HepG2 (cell line): ENCODE measurements at places on chromosomes 3 and 15.

DNA sequence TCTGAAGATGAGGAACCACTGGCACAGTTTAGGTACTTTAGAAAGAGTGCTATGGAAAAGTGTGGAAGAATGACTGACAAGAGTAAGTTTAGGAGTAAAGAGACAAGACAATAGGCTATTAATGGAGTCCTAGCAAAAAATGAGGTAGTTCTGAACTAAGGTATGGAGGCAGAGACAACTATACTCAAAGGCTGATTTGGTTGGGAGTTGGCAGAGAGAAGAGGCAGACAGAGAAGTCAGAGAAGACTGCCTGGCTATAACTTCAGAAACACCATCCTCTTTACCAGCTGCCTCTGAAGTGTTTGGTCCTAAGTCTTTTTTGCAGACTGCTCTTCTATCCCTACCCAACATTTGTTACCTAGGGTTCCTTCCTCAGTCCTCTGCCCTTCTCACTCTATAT lies 19.2 kb downstream of the DYNC1LI1 start:
- DNase-seq = no peak
- H3K4me1 ChIP-seq = peaks cover 15% of the 10 kb centered on the region
- no peak overlapping the region for H3K4me3 ChIP-seq
- no peaks in the 10 kb centered on the region for H3K27me3 ChIP-seq
- no peak overlapping the region for H3K27ac ChIP-seq

- no peak for DNase-seq
- no peaks in the 10 kb centered on the region for H3K36me3 ChIP-seq
- H3K27ac ChIP-seq = no peak overlapping the region
- H3K4me1 ChIP-seq = no peaks in the 10 kb centered on the region
Observed at GRCh38 chr3:189962466-189962865, 158.2 kb downstream of the P3H2 start.

- DNase-seq = peak; percentile 64
- H3K36me3 ChIP-seq = no peaks in the 10 kb centered on the region
- peaks cover 10% of the 10 kb centered on the region for H3K4me1 ChIP-seq
- no peak overlapping the region for H3K4me3 ChIP-seq
- no peaks in the 10 kb centered on the region for H3K27me3 ChIP-seq
Observed at GRCh38 chr3:64187065-64187959, 38.0 kb downstream of the PRICKLE2 start.

DNA sequence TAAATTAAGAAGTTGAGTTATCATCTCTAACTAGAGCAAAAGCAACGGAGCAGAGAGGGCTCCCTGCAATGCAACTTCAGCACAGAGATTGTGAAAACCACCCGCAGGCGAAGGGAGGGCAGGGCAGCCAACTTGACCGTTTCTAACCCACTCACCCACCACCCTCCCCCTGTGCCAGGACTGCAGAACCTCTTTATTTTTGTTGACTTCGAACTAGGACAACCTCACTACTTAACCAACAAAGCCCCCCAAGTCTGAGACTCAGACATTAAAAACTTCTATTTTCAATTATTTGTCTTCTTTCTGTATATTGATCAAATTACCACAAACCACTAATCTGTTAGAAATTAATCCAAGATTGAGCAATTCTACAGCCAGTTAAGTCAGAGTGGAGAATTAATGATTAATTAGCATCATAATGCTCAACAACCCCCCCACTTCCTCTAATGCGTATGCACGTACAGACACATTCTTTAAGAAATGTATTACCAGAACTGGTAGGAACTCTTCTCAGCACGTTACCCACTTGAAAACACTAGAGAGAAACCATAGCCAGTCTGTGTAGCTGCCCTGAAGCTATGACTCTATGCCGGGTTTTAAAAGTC lies 2.0 kb downstream of the MGLL start:
- H3K36me3 ChIP-seq = no peaks in the 10 kb centered on the region
- no peak overlapping the region for H3K4me3 ChIP-seq
- no peaks in the 10 kb centered on the region for H3K4me1 ChIP-seq
- no peak overlapping the region for H3K27ac ChIP-seq

GRCh38 chr3:46065294-46065705 lies 38.0 kb upstream of the XCR1 start:
- H3K36me3 ChIP-seq = no peaks in the 10 kb centered on the region
- H3K4me1 ChIP-seq = no peaks in the 10 kb centered on the region
- H3K27ac ChIP-seq = no peak overlapping the region

- no peaks in the 10 kb centered on the region for H3K4me1 ChIP-seq
- no peaks in the 10 kb centered on the region for H3K27me3 ChIP-seq
- no peaks in the 10 kb centered on the region for H3K36me3 ChIP-seq
- no peak overlapping the region for H3K27ac ChIP-seq
- no peak overlapping the region for H3K4me3 ChIP-seq
Observed at GRCh38 chr3:87837076-87837475, 221.7 kb downstream of the CGGBP1 start.

DNA sequence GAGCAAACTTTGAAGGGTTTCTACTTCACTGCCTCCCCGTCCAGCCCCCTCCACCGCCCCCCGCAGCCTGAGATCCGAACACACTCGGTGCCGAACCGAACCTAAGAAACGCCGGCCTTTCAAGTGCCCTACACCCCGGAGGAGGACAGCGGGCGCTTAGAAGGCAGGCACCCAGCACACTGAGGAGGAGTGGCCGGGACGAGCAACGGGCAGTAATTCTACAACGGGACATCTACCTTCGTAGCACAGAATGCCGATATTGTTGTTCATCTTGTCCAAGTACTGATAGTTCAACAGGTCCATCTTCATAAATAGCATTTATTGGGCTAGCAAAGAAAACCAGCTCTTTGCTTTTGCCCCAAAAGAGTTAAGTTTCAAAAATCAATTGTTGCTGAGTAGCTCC lies 513 bp downstream of the VGLL4 start:
- no peaks in the 10 kb centered on the region for H3K27me3 ChIP-seq
- H3K4me1 ChIP-seq = peaks cover 32% of the 10 kb centered on the region
- DNase-seq = no peak
- H3K4me3 ChIP-seq = peak overlapping the region; percentile 88
- H3K36me3 ChIP-seq = no peaks in the 10 kb centered on the region; the same call in 1 of the 2 replicates

GRCh38 chr3:79038057-79038456 lies 729.7 kb downstream of the ROBO1 start:
- no peak overlapping the region for H3K4me3 ChIP-seq
- H3K27me3 ChIP-seq = no peaks in the 10 kb centered on the region
- H3K4me1 ChIP-seq = no peaks in the 10 kb centered on the region
- no peak overlapping the region for H3K27ac ChIP-seq

GRCh38 chr3:106018102-106018501 lies 149.3 kb upstream of the CBLB start:
- no peaks in the 10 kb centered on the region for H3K27me3 ChIP-seq
- no peaks in the 10 kb centered on the region for H3K4me1 ChIP-seq
- no peaks in the 10 kb centered on the region for H3K36me3 ChIP-seq

- DNase-seq = peak; percentile 64
- H3K36me3 ChIP-seq = peaks cover 17% of the 10 kb centered on the region
- peak overlapping the region; percentile 87 for H3K27ac ChIP-seq
- H3K4me3 ChIP-seq = peak overlapping the region; percentile 92
- no peaks in the 10 kb centered on the region; the same call in 2 of the 3 replicates for H3K27me3 ChIP-seq
Observed at GRCh38 chr15:67059127-67059553, 6.3 kb upstream of the SMAD3 start.

GRCh38 chr3:19947549-19948225 lies 790 bp downstream of the RAB5A start:
- H3K27ac ChIP-seq = peak overlapping the region; percentile 88
- no peaks in the 10 kb centered on the region; the same call in 2 of the 3 replicates for H3K27me3 ChIP-seq
- H3K4me1 ChIP-seq = peaks cover 29% of the 10 kb centered on the region
- peak; percentile 42 for DNase-seq
- H3K4me3 ChIP-seq = peak overlapping the region; percentile 98
- H3K36me3 ChIP-seq = peaks cover 19% of the 10 kb centered on the region; the same call in 2 of the 3 replicates

GRCh38 chr3:59339818-59340217 lies 290.0 kb upstream of the CFAP20DC start:
- DNase-seq = no peak
- H3K4me3 ChIP-seq = no peak overlapping the region
- no peaks in the 10 kb centered on the region for H3K36me3 ChIP-seq
- H3K27me3 ChIP-seq = no peaks in the 10 kb centered on the region

GRCh38 chr3:87987952-87988351 lies 70.9 kb downstream of the CGGBP1 start:
- H3K27me3 ChIP-seq = no peaks in the 10 kb centered on the region
- no peaks in the 10 kb centered on the region for H3K36me3 ChIP-seq
- DNase-seq = no peak
- H3K27ac ChIP-seq = no peak overlapping the region
- no peak overlapping the region for H3K4me3 ChIP-seq

GRCh38 chr15:35038626-35039451 lies 46.3 kb downstream of the NANOGP8 start:
- H3K27me3 ChIP-seq = no peaks in the 10 kb centered on the region; the same call in 1 of the 2 replicates
- H3K4me3 ChIP-seq = no peak overlapping the region
- DNase-seq = no peak

DNA sequence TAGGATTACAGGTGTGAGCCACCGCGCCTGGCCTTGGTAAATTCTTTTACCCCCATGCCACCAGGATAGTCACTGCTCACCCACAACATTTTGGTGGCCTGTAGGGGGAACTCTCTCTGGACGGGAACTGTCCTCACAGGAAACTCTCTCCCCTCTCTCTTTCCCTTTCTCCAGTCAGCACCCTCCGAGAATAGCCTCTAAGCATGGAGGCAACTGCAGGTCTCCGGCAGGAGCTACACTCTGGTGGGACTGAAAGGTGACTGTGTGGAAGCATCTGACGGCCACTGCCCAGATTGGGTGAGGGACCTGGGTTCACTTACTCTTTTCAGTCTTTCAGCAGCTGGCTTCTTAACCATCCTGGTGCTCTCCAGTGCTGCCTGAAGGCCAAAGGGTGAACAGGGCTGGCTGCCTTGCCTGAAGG lies 21.3 kb downstream of the TRANK1 start:
- no peak for DNase-seq
- no peaks in the 10 kb centered on the region; the same call in 1 of the 2 replicates for H3K27me3 ChIP-seq
- peak overlapping the region; percentile 30; the same call in 1 of the 2 replicates for H3K4me3 ChIP-seq

DNA sequence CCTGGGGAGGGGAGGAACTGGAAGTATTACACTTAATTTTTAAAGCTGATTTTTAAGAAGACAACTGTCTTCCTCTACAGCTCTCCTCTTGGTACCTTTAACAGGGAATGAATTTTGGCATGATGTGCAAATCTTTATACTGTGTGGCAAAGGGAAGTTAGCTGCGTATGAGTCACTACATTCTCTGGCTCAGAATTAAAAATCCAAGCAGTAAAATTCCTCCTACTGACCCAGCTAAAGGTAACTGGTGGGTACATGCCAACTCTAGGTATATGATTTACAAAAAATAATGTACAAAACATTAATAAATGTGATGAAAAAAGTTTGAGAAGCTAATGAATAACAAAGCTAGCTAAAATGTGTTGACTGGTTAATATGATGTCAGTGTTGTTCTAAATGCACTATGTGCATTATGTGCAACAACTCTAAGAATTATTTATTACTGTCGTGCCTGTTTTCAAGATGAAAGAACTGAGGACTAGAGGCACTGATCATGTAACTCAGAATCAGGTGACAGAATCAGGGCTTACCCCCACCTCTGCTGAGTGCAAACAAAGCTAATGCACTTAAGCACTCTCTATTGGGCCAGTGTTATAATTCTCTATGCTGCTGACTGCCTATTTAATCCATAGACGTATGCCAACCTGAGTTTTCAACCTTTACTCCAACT lies 194.7 kb upstream of the CADPS start:
- H3K27ac ChIP-seq = no peak overlapping the region
- H3K4me3 ChIP-seq = no peak overlapping the region
- no peaks in the 10 kb centered on the region for H3K36me3 ChIP-seq

DNA sequence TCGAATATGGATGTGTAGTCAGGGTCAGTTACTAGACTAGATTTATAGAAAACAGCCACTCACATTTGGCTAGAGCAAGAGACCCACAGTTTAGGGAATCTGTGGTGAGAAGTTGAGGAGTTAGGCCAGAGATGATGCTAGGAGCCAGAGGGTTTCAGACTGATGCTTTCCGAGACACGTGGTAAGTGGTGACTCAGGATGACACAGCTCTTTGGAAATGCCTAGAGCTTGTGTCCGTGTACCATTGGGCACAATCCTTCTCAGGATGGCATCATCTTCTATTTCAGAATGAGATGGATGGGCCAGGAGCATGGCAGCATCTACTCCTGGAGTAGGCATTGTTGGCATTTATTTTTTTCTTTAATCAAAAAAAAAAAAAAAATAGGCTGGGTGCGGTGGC lies 28.5 kb downstream of the PTPRG start:
- no peak overlapping the region for H3K27ac ChIP-seq
- DNase-seq = no peak
- H3K27me3 ChIP-seq = no peaks in the 10 kb centered on the region
- H3K4me3 ChIP-seq = no peak overlapping the region
- no peaks in the 10 kb centered on the region for H3K4me1 ChIP-seq

GRCh38 chr3:23000371-23000770 lies 202.8 kb upstream of the UBE2E2 start:
- no peak for DNase-seq
- no peaks in the 10 kb centered on the region for H3K36me3 ChIP-seq
- H3K27ac ChIP-seq = no peak overlapping the region

DNA sequence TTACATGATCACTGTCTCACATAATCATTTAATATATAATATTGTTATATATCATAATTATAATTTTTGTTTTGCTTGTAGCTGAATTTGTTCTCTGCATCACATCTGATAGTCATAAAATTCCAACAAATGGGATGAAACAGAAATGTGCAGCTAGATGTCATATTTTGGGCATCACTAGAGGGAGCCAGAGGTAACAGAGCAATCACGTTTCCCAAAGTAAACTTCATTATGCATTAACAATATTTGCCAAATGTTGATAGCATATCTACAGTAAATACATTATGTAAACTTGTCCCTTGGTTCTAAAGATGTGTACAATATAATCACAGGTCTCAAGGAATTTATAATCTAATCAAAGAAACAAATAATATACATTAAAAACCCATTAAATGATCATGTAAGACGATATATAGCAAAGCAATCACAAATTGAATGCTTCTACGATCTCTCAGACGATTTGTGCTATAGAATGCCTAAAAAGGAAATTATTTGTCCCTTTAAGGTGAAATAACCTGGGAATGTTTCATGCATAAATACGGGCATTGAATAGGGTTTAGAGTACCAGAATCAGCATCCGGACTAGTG lies 234.2 kb upstream of the MCTP2 start:
- no peak overlapping the region for H3K4me3 ChIP-seq
- no peaks in the 10 kb centered on the region for H3K4me1 ChIP-seq
- H3K27me3 ChIP-seq = peaks cover 3% of the 10 kb centered on the region; the same call in 1 of the 3 replicates
- H3K36me3 ChIP-seq = no peaks in the 10 kb centered on the region
- H3K27ac ChIP-seq = no peak overlapping the region

DNA sequence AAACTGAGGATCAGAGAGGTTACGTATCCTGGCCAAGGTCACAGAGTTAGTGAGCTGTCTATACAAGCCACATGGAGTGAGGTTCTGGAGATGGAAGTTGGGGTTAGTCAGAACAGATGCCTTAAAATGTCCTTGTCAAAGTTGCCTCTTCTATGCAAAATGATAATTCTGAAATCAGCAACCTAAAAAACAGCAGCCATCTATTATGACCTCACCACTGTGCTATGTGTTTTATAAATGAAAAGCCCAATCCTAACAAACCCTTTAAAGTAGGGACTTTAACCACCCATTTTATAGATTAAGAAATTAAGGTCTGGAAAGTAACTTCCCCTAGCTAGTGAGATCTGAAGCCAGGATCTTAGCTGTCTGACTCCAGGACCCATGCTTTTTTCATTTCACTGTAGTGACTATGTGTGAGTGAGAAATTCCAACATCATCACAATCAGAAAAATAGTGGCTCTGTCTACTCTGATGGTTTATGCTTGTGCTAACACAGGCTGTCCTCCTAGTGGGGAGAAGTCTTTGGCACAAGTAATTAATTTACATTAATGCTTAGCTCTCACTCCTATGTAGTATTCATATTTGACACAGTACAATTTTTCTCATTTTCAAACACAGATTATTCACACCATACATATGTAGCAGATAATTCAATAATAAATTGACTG lies 143.6 kb downstream of the ANO10 start:
- no peaks in the 10 kb centered on the region for H3K36me3 ChIP-seq
- no peaks in the 10 kb centered on the region for H3K4me1 ChIP-seq
- H3K4me3 ChIP-seq = no peak overlapping the region
- DNase-seq = no peak
